Testis (tissue), 5 donors: ENCODE measurements at places on chromosomes 6 and 20. TPM values are rescaled to one million over a fixed set of nuclear protein-coding genes. Genes with fewer than 3 reads are reported as not detected.
A peak's percentile ranks its signal among the peaks of the same experiment; 100 is the strongest.

PLAGL2 gene
- 33.5 TPM for polyA plus RNA-seq

RNGTT gene
- 19.4 TPM for polyA plus RNA-seq

USP49 gene
- 9.3 TPM for polyA plus RNA-seq

IL20RA gene
- polyA plus RNA-seq, result 8.4 TPM

TRIM31 gene
- 6.4 TPM for polyA plus RNA-seq

C2 gene
- 24.8 TPM for polyA plus RNA-seq

HLA-DRA gene
- polyA plus RNA-seq, result 626 TPM

TMEM30A gene
- 52.7 TPM for polyA plus RNA-seq

DEFB124 gene
- polyA plus RNA-seq, result 8.2 TPM

SAMD10 gene
- 3.9 TPM for polyA plus RNA-seq

SLC22A2 gene
- polyA plus RNA-seq, result 0.34 TPM

- DNase-seq, result no peak
Measured at GRCh38 chr20:45266977-45267376, 12.6 kb upstream of the SLPI start.

GRCh38 chr6:144417681-144418080, 132.5 kb downstream of the UTRN start:
- DNase-seq, result no peak

- DNase-seq, result no peak
Measured at GRCh38 chr6:20266851-20267608, 54.8 kb upstream of the MBOAT1 start.

- DNase-seq, result no peak
Measured at GRCh38 chr20:64030371-64031134, 5.4 kb upstream of the C20orf204 start.

DNA sequence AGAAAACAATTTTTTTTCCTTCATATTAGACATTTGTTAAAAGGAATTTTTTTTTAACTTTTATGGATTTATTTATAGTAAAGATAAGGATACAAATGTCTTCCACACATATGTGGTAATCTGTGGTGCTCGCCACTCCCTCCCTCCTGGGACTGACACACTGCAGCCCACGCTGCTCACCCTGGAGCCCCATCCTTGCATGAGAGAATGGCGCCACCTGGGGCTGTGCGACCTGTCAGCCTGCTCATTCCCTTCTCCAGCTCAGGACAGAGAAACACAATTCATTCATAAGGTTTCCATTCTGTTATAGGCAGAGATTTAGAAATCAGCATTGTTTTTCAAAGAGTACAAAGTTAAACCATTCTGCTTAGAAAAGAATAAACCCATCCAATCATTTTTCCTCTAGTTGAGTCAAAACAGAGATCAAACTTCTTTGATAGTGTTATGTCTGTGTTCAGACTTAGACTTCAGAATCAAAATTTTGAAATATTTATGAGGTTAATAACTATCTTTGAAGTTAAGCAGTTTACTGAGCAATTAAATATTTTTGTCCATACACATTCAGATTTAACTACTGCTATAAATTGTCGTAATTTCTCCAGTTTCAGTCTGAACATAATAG, 42.8 kb upstream of the DYNLRB1 start:
- DNase-seq, result peak; percentile 78

GRCh38 chr6:169887529-169888140, 136.2 kb downstream of the ERMARD start:
- no peak for DNase-seq

DNA sequence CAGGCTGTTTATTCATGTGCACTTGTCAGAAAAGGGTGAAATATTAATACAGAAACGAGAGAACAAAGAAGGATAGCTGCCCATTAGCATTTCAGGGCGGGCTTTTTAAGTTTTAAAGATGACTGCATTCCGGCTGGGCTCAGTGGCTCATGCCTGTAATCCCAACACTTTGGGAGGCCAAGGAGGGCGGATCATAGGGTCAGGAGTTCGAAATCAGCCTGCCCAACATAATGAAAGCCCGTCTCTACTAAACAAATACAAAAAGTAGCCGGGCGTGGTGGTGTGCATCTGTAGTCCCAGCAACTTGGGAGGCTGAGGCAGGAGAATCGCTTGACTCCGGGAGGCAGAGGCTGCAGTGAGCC, 130.5 kb downstream of the HFE start:
- DNase-seq, result no peak

DNA sequence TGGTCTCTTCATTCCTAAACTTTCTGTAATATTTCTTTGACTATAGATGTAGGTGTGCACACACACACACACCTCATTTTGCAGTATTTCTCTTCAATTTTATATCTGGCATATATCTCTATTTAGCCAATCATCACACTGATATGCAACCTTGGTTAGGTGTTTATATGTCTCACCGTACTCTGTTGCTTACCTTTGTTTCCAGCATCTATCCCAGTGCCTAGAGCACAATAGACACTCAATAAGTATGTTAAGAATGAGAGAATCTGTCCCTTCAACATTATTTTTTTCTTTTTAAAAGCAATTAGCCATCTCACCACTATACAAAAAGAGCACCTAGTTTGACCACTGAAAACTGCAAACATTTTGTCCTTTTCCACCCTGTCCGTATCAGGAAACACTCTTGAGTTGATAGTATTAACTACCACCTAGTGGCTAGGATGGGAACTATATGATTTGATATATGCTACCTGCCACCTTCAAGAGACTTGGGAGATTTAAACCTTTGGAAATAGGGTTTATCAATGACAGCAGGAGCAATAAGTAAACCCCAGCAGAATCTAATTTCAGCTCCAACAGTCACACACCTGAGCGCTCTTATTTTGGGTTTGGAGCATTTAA, 48.7 kb upstream of the RSPO3 start:
- DNase-seq, result no peak

- peak; percentile 36 for DNase-seq
Measured at GRCh38 chr6:120764312-120764711, 570.0 kb downstream of the TBC1D32 start.

DNA sequence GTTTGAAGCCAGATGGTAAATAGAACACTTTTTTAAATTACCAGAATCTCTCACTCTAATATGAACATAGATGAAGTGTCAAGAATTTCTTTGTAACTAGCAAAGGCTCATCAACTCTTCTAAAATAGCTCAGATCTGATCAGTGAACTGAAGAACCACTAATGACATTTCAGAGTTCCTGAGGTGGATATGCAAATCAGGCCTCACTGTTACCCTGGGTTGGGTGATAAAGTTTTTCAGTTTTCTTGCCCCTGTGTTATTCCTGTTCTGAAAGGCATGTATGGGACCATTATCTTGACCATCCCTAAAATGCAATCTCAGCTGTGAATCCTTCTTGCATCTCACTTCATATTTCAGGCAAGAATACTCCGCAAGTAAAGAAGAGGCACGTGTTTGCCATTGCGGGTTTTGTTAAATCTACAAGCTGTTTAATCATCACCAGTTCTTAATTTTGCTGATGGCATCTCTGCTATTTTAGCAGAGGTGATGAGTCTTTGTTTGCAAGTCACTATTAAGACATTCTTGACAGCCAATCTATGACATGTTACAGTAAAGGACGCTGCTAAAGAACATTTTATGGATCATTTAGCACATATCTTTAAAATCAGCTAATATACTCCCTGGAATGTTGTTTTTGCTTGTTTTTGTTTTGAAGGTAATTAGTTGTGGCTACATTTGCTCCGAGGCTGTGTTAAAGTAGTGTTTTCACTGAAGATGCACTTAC, 47.9 kb downstream of the KHDC1L start:
- no peak for DNase-seq

GRCh38 chr6:153872946-153873345, 166.1 kb upstream of the OPRM1 start:
- no peak for DNase-seq

DNA sequence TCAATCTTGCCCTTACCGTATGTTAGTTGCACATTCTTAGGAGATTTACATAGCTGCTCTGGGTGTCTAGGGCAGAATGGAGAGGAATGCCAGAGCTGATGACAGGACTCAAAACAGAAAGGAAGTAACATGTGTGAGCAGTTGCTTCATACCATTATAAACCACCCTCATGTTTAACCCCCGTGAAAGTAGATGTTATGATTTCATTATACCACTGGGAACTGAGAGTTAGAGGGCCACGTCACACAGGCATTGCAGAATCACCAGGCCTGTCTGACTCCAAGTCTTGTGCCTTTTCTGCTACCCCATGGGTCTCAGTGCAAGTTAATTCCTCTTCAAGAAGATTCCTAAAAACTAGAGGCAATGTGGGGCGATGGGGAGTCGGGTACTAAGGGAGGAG, 23.5 kb upstream of the SIM1 start:
- DNase-seq, result no peak

DNA sequence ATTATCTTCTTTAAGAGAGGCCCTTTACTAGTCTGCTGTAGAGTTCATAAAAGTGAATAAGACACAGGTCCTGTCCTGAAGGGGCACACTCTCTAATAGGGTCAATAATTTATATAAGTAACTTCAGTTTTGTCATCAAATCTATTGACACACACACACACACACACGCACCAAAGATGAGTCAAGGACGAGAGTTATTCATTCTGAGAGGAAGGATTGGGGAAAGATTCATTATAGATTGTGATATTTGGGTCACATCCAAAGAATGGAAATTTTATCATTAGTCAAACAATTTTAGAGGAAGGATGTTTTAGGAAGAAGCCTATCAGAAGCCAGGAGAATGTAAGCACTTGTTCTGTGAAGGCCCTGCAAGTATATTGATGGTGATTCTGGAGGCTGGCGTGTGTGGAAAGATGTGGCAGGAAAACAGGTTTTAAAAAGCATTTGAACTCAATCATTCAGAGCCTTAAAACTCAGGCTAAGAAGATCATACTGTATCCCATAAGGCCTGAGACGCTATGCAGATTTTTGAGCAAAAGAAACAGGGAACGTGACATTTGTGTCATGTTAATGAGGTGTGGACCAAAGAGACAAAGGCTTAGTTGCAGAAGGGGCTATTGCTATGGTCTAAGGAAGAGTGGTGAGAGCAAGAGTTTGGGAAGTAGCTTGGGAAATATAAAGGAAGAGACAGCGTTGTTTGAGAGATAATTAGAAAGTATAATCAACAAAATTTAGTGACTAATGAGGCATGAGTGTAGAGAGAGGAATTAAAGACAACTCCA, 161.4 kb upstream of the PREP start:
- DNase-seq, result no peak

DNA sequence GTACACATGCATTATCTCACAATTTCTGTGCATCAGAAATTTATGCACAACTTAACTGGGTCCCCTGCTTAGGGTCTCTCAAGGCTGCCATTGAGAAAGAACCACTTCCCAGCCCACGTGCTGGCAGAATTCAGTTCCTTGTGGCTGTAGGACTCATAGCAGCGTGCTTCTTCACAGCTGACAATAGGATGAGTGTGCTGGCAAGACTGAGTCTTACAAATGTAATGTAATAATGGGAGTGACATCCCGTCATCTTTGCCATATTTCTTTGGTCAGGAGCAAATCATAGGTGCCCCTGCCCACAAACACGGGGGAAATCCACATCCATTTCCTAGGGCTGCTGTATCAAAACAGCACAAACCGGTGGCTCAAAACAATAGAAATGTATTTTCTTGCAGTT, 77.4 kb downstream of the FIG4 start:
- no peak for DNase-seq

DNA sequence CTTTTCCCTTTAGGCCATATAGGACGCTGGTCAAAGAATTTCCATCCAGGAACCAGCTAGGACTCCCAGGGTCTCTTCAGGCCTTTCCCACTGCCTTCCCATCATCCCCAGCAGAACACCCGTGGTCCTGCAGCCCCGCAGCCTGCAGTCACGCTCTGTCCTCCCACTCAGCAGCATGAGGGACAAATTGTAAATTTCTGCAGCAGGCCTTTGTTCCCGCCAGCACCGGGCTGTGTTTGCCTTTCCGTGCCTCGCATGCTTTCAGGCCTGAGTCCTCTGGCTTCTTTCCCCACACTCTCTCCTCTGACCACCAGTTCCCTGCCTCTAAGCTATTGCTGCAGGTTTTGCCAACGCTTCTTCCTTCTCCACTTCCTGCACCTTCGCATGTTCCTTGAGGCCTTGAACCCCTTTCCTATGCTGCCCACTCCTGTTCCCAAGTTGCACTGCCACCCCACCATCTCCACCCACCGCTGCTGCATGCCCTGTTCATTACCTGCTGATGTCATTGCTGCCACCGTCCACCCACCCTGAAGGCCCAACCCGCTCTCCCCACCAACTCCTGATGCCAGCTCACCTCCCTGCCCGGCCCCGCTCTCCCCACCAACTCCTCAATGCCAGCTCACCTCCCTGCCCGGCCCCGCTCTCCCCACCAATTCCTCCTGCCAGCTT, 49.8 kb downstream of the RNASET2 start:
- DNase-seq, result no peak

- no peak for DNase-seq
Measured at GRCh38 chr6:28864326-28864923, 59.4 kb downstream of the TRIM27 start.

GRCh38 chr20:36270744-36271638, 34.7 kb downstream of the AAR2 start:
- no peak for DNase-seq

DNA sequence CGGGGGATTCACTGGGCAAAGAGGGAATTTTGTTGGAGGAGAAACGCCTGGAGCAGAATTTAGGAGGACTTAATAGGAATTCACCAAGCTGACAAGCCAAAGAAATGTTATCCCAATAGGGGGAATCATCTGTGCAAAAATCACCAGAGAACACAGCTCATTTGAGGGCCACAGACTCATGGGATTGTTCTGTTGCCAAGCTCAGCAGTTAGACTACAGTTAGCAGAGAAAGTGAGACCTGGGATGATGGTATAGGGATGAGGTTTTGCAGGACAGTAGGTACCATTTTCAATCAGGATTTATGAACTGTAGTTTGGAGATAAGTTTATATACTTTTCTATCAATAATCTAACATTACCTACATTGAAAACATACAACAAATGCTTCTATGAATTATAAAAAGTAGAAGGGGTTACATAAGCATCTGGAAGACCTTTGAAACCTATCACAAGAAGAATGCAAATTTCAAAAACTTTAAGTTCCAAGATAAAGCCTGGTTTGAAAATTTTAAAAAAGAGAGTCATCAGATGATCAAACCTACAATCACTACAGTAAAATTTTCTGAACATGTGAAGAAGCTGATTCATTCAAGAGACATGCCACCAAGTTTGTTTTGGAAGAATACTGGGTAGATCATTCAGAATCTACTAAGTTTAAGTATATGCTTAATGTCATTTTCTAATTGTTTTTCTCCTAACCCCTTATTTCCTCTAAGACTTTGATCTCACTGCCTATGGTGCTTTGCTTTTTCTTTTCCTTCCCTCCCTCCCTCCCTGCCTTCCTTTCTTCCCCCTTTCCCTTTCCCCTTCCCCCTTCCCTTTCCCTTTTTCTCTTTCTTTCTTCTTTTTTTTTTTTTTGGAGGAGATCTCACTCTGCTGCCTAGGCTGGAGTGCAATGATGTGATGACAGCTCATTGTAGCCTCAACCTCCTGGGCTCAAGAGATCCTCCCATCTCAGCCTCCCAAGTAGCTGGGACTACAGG, 81.5 kb downstream of the KIF13A start:
- DNase-seq, result no peak

DNA sequence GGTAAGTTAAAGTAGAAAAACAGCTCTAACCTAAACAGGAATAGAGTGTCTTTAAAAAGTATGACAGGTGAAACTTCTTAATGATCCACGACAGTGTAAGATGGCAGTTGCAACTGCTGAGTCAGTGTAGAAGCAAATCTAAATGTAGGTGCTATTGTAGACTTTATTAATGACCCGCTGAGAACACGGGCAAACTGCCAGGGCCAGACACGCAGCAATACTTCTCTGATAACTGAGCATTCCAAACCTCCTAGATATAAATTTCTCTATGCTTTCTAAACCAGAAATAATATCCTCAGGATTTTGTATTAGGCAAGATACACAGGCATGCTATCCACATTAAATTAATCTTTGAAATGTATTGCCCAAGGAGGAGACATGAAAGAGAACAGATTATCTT, 1076.4 kb downstream of the HACE1 start:
- DNase-seq, result peak; percentile 31

- DNase-seq, result no peak
Measured at GRCh38 chr6:25801436-25801835, 30.4 kb downstream of the SLC17A1 start.
